ENCODE measurements at places on chromosomes 2 and 18.

DNA sequence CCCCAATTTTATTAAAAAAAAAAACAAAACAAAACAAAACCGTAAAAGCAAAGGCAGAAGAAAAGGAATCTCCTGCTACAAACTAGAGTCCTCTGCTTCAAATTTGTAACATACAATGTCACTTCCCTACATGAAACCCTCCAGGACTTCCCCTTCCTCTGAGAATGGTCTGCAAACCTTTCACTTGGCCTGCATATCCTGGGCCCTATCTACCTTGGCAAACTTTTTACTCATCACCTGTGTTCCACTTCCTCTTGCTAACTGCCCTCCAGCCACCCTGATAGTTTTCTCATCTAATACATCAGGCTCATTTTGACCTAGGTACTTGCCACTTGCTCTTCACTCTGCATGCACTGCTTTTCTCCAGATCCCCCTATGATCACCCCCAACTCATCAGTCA, 255.5 kb downstream of the ETAA1 start:
- DNase-seq, result no peak

- DNase-seq, result no peak
These were observed 258.6 kb downstream of the ZEB2 start for GRCh38 chr2:144261336-144261735.

DNA sequence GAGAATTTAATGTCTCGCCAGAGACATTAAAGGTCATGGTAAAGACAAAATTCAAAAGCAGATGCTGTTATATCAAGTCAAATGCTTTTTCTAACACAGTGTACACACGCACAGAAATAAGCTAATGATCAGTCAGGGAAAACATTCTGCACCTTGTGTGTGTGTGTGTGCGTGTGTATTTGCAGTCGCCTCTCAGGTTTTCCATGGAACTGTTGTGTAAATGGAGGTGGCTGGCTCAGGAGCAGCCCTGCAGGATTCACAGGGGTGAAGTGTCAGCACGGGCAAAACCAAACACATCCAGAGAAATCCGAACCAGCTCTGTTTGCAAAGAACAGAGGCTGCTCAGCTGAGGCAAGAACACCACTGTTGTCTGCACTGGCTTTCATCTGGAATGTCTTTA, 76.2 kb upstream of the YWHAQ start:
- no peak for DNase-seq

GRCh38 chr2:99035920-99036319, 99.9 kb upstream of the CRACDL start:
- DNase-seq, result no peak

- no peak for DNase-seq
These were observed 108.8 kb upstream of the TCF4 start for GRCh38 chr18:55696811-55697210.

DNA sequence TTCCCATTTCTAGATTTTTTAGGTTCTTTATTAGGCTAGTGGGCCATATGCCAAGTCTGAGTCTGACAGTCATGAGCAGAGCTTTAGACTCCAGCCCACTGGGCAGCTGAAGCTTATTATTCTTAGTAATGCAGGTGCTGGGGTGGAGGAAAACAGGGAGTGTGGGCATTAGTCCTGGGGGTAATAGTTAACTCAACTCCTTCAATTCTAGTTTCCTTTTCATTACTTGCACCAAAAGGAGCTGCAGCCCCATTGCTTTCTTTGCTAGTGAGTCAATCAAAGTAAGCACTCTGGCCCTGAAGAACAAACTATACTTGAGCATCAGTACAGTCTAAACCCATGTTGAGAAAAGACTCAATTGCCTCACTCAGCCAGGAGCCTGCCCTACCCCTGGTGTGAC, 35.5 kb downstream of the ICOS start:
- DNase-seq, result no peak

- DNase-seq, result no peak
These were observed 423.1 kb downstream of the FIGN start for GRCh38 chr2:163312713-163313112.

DNA sequence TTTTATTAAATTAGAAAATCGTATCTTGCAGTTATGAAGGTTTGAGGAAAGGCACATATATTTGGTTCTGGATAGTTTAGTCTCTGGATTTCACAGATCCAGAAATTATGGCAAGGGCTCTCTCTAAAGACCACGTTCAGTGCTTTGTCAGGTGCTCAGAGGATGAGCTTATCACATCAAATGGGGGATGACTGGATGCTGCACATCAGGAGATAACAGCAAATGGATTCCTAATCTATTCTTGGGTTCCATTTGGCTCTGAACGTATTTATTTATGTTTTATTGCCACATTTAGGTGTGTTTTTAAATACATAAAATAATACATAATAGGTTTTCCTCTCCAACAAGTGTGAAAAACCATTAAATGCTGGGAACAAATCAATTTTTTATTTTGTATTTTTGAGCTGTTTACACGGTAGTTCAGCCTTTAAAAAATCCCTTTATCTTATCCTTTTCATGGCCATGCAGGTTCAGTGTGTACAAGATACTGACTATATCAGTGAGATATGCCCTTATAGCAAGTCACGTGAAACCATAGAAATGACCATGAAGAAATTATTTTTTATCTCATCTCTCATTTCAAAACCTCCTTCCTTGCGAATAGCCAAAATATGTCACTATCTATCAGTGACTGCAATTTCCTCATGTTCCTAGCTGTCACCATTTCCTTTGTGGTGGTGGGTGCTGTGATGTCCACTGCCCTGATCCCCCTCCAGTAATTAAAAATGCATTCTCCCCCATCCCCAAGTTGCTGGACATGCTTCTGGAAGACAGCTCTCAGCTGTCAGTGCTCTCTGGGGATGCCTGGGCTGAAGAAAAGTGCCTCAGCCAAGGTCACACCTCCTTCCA, 25.9 kb upstream of the CXCR4 start:
- DNase-seq, result no peak

DNA sequence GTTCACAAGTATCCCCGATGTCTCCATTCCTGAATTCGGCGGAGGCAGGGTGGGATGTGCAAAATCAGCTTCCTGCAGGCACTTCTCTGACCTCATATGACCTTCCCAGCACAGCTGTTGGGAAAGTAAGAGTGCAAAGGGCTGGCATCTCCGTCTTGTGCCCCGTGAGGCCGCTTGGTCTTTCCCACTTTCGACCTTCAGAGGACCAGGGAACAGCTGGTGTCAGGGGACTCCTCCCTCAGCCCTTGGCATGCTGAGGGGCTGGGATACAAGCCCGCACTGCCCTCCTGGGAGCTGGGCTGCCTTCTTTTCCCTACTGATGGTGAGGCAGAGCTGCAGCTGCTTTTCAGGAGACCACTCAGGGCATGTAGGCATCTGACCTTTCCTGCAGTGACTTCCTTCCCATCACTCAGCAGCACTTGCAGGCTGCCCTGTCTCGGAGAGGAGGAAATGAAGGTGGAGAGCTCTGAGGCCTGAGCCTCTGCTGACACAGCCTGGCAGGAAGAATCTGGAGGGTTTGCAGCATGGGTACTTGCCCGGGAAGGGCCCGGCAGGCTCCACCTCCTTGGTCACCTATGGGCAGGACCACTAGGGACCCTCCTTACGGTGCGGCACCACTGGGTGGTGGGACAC, 277.2 kb upstream of the HS6ST1 start:
- no peak for DNase-seq

DNA sequence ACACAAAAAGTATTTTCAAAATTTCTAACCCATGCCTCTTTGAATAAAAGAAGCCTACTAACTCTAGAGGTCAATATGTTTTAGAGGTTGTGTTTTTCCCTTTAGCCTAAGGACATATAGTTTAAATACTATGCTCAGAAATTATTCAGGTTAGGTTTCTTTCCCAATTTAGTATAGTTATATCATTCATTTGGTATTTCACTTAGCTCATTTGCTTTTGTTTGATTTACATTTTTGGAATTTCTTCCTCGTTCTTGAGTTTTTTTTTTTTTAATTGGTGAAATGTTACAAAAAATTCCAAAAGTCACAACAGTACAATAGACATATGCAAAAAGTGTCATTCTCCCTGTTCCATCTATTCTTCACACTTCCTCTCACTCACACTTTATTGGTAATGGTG, 371.3 kb upstream of the TNP1 start:
- no peak for DNase-seq

DNA sequence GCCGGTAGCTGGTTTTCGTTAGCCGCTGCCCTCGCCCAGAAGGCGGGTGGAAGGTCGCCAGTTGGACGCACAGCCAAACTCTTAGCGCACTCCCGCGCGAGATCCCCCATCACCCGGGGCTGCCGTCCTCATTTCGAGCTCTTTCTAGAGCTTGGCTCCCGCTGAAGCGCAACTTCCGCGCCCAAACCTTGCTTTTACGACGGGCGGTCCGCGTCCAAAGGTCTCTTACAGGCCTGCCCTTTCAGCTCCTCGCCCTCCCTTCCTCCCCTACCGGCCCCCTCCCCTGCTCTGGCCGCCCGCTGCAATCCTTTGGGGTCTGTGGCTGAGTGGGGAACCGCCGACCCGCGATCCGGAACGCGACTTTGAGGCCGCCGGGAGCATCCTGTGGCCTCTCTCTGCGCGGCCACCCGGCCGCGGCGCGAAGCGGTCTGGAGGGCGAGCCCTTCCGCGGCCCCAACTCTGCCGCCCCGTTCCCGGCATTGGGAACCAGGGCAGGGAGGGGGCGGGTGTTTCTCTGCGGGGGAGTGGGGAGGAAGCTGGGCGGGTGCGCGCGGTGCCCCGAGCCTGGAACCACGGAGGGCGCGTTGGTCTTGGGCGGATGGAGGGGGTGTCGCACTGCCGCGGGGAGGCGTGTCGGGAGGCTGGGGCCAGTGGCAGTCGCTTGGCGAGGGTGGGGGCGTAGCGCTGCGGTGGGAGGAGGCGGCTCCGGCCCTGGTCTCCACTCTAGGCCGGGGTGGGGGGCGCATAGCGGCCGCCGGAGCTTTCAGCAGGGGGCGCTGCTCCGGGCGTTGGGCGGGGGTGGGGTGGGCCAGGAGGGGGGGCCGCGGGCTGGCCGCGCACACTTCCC, at the start of gene GDF7:
GDF7 (plus strand) TSS at position 841 of the 847 bp plus-strand sequence. CDS start 96 bp downstream, outside the sequence.
- no peak for DNase-seq

DNA sequence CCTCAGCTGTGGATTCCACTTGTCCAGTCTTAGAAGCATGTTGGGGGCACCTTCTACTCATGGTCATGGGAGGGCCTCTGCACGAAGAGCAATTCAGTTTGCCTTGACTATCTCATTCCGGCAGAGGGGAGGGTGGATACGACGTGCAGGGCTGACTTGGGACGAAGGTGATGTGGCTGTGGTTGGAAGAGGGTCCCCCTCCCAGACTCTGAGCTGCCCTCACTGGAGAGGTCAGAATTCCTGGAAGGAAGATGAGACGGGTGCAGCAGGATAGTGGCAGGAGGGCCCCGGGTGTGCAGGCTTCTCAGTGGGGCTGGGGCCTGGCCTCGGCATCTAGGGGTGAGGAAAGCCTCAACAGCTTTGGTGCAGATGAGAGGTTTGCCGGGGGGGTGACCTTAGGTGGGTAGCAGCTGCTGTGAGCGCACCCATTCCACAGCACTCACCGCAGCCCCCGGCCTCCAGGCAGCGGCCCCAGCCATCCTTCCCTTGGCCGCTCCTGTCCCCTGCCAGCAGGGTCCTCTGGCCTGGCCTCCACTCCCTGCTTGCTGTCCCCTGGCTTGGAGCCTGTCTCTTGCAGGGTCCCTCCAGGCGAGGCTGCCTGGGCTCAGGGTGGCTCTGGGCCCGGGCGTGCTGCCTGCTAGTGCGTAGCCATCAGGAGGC, 3.2 kb downstream of the RNPEPL1 start:
- DNase-seq, result no peak

DNA sequence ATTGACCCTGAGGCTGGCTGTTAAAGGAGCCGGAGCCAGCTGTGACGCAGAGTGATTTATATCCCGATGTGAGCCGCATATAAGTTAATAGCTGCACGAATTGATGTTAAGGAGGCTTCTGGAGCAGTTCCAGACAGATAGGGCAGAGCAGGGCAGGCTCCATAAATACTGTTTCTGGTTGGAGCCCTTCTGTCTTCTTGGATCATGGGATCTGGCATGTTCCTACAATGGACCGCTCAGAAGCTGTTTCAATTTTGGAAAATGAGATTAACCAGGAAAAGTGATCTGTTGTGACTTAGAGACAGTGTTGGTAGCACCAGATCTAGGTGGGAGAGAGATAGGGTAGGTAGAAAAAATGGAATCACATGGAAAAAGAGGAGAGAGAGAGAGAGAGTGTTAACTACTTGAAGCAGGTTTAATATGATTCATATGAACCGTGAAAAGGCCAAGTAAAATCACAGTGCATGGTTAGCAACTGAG, 4.8 kb upstream of the IGFBP5 start:
- no peak for DNase-seq

DNA sequence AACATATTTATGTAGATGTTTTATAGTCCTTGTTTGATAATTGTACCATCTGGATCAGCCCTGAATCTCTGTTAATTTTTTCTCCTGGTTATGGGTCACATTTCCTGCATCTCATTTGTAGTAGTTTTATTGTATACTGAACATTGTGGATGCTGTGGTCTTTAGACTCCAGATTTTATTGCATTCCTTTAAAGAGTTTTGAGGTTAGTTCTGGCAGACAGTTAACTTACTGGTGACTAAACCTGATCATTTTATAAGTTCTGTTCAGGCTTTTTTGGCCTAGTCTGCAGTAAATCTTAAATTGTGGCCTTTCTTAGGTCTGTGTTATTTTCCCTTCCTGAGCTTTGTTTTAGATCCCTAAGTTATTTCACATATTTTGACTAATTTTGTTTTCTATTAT, 84.3 kb downstream of the FANCL start:
- no peak for DNase-seq

DNA sequence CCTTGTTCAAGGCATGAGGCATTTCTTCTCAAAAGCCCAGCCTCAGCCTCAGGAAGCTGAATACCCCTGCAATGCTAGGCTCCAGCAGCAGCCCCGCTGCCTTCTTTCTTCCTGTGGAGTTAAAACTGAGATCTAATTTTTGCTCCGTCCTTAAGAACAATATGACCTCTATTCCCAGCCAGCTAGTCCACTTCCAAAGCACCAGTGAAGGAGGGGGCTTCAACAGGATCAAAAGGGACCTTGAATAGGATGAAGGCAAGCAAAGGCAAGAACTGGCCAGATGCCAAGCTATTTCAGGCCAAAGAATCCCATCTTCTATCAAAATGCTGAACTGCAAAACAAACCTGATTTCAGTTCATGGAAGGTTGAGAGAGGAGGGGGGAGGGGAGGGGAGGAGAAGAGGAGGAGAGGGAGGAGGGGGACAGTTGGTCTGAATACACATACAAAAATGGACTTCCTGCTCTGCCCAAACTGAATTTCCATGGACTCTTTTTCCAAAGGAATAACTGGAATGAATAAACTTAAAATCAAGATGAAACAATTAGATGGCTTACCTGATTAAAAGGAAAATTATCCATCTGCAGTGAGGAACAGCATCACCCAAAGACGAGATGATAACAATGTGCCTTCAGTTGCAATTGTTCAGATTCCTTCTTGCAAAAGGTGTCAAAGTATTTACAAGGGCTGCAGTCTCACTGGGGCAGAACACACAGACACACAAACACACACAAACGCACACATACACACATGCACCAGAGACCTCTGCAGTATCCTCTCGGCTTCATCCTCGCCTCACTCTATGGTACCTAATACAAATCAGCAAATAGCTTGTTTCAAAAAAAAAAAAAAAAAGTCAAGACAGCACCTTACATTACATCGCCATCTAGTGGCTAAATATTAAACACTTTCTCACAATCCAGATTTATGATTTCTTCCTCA, at the start of gene SCN1A:
SCN1A (minus strand) TSS at position 804 of the 939 bp plus-strand sequence. CDS start 54,399 bp downstream, outside the sequence.
- no peak for DNase-seq

- no peak for DNase-seq
These were observed 5.2 kb upstream of the SPRED2 start for GRCh38 chr2:65437392-65438135.

GRCh38 chr2:65370387-65371073, 61.9 kb downstream of the SPRED2 start:
- DNase-seq, result no peak

- no peak for DNase-seq
These were observed 24.0 kb downstream of the GAREM2 start for GRCh38 chr2:26196683-26197418.
